ENCODE measurements at places on chromosomes 4 and X.

DNA sequence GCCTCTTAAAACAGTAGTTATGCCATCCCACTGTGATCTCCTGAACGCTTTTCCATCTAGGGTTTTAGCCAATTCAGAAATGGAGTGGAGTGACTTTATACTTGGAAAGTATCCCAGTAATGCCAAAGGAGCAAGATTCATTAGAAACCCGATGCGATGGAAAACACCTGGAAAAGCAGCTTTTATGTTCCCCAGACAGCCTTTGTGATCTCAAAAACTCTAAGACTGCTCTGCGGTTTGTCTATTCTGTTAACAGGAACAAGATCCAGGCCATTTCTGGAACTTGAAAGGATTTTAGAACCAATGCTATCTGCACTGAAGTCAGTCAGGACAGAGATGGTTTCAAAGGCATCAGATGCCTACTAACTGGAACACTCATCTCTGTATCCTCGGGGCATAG lies 145.1 kb downstream of the APBB2 start:
- no peak for DNase-seq

- DNase-seq, result no peak
Observed at GRCh38 chrX:53412446-53412845, 10.0 kb downstream of the SMC1A start.

- no peak for DNase-seq
Observed at GRCh38 chrX:13341491-13342101, 21.7 kb upstream of the ATXN3L start.

DNA sequence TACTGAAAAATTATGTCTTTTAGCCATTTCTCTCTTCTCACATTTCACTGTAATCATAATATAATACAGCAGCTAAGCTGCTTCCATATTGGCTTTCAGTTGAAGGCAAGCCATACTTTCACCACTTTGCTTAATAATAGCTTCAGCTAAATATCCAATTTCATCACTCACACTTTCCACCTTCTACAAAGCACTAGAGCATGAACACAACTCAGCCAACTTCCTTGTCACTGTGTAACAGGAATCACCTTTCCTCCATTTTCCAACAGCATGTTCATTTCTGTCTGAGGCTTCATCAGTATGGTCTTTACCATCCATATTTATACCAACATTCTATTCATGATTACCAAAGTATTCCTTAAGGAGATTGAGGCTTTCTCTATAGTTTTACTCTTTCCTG lies 219.8 kb upstream of the CTSO start:
- DNase-seq, result no peak

DNA sequence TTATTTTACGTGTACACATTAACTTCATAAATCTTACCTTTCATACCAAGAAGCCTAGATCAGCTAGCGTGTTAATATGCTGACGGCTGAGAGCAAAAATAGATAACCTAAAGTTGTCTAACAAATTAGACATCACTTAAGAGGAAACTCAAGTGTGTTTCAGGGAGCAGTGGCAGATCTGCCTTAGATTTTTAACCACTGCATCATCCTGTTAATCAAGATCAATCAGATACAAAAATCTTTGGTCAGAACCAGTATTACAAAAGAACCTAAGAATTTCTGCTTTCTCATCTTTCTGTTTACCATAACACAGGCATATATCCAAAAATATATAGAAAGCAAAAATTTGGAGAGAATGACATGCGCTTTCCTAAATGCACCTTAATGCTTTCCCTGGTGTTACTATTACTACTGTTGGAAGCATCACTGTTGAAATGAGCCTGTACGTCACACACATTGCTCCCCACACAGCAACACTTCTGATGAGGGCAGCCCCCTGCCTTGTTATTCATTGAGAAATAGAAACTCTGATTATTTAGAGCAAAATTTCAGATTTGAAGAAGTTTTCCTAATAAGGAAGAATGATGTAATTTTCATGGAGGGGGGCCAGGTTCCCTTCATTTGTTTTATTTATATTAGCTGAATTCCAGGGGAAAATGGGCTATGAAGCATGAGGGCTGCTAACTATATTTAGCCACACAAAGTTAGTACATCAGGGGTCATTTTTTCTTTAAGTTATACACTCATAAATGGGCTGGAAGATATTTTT lies 152.3 kb downstream of the CBR4 start:
- no peak for DNase-seq

- no peak for DNase-seq
Observed at GRCh38 chrX:65783746-65784145, 116.3 kb downstream of the MSN start.

GRCh38 chrX:21126661-21127060 lies 247.6 kb upstream of the CNKSR2 start:
- no peak for DNase-seq

DNA sequence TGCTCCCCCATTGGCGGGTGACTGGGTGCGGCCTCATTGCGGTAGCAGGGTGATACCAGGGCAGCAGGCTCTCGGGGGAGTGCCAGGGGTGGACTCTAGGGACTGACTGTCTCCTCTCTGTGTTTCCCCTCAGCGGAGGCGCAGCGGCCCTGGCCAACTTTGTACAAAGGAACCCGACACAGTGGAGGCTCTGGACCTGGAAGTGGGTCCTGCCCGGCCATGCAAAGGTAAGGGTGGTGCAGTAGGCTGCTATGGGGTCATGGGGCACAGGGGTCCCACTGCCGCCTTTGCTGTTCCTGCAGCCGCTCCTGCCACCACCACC lies 16.3 kb downstream of the SULT1B1 start:
- DNase-seq, result no peak

GRCh38 chr4:100391086-100391485 lies 126.7 kb downstream of the EMCN start:
- DNase-seq, result no peak

DNA sequence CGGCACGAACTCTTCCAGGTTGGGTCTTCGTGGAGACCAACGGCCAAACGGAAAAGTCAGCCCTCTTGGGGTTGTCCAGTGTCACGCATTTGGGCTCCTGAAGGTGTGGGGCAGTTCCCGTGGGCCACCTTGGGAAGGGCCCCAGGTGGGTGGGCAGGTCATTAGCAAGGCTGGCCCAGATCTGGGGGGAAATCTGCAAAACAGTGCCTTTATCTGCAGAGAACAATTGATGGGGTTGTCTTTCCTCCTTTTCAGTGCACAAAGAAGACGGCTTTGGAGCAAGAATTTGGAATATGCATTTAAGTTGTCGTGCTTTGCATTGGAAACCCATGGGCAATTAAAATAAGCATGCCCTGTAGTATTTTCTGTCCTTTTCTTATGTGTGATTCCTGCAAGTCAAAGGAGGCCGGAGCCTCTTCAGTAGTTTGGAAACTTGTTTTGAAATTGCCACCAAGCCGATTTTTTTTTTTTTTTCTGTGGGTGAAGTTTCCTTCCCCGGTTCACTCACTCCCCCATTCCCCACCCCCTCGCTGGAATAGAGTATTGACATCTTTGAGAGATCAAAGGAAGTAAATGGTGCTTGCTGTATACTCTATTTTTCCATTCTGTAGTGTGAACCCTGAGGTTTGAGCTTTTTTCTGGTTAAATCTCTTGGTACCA lies 9.8 kb downstream of the ZIC3 start:
- no peak for DNase-seq

- DNase-seq, result no peak
Observed at GRCh38 chr4:116058129-116058528, 944.7 kb upstream of the NDST4 start.

DNA sequence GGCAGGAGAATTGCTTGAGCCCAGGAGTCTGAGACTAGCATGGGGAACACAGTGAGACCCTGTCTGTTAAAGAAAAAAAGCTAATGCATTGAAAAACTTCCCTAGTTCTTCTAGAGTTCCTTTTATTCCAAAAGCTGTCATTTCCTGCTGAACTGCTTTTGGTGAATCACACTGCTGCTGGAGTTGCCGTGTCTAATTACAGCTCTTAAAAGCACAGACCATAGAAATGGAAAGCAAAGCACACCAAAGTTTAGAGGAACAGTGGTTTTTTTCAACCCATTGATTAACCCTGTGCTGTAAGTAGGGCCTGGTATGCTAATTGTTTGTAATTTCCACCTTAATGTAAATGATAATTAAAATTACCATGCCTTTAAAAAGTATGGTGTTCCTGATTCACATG lies 52.4 kb downstream of the SEPTIN11 start:
- no peak for DNase-seq

- no peak for DNase-seq
Observed at GRCh38 chr4:80255329-80256095, 11.0 kb upstream of the FGF5 start.

- no peak for DNase-seq
Observed at GRCh38 chr4:158913766-158914165, 144.9 kb downstream of the FNIP2 start.

DNA sequence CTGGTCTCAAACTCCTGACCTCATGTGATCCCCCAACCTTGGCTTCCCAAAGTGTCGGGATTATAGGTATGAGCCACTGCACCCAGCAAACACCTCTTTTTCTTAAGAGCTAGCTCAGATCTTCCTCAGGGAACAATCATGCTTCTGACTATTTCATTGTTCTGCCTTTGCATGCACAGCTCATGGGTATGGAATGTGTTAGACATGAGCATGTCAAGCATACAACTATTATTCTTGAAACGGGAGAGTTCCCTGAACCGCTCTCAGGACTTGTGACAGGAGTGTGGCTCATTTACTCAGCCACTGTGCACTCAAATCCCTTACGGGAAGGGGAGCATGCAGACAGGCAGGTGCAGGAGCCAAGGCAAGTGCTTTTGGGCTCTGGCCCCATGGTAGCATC lies 231.7 kb upstream of the TAPT1 start:
- DNase-seq, result no peak

DNA sequence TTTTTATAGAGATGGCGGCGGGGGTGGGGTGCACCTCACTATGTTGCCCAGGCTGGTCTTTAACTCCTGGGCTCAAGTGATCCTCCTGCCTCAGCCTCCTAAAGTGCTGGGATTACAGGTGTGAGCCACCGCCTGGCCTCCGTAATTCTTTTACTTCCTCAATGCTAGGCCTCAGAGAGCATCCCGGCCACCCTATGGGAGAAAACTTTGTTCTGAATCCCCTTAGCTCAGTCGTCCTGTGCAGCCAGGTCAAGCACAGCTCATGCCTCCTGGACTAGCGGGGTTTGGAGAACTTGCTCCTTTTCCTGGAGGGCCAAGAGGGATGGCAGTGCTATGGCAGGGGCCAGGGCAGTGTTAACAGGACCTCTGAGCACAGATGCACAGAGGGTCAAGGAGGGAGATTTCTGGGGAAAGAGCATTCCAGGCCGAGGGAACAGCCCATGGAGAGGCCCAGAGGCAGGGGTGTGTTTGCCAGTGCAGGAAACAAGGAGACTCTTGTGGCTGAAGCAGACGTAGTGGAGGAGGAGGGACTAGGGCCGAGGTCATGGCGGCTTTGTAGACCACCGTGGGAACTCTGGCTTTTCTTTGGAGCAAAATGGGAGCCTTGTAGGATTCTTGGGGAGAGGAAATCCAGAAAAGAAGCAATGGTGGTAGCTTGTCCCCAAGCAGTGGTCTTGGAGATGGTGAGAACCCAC lies 9.8 kb upstream of the TNIP2 start:
- DNase-seq, result no peak

DNA sequence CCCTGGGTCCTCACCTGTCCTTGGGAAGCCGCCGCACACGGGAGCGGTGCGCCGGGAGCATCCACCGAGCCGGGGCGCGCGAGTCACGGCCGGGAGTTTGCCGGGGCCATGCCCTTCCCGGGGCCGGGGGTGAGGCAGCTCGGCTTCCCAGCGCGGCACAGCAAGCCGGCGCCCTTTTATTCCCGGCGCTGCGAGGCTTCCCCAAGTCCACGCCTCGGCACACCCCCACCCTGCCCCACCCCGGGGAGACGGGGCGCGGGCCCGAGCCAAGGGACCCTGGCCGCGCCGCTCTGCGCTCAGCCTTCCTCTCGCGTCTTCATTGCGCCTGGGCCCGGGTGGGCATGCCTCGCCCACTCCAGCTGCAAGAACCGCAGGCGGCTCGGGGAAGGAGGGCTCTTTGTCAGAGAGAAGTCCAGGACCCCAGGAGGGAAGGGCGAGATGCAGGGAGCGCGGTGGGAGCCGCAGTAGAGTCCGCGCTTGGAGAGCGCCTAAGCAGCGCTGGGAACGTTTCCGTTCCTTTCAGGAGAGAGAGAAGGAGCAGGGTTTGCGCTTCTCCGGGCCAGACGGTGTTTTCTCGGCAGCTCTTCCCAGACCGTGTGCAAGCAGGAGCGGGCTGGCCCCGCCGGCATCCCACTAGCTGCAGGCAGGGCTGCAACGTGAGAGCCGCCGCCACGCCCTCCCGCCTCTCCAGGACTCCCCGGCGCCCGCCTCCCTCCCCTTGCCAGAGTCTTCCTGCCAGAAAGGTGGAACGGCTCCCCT lies at the start of gene MXRA5:
Gene MXRA5, minus strand, starts transcription at position 152 of the 759 bp plus-strand sequence. CDS start 2,819 bp downstream, outside the sequence.
- DNase-seq, result no peak

GRCh38 chrX:11462136-11462535 lies 168.9 kb downstream of the AMELX start:
- no peak for DNase-seq

GRCh38 chrX:12349201-12349600 lies 210.9 kb downstream of the FRMPD4 start:
- no peak for DNase-seq

DNA sequence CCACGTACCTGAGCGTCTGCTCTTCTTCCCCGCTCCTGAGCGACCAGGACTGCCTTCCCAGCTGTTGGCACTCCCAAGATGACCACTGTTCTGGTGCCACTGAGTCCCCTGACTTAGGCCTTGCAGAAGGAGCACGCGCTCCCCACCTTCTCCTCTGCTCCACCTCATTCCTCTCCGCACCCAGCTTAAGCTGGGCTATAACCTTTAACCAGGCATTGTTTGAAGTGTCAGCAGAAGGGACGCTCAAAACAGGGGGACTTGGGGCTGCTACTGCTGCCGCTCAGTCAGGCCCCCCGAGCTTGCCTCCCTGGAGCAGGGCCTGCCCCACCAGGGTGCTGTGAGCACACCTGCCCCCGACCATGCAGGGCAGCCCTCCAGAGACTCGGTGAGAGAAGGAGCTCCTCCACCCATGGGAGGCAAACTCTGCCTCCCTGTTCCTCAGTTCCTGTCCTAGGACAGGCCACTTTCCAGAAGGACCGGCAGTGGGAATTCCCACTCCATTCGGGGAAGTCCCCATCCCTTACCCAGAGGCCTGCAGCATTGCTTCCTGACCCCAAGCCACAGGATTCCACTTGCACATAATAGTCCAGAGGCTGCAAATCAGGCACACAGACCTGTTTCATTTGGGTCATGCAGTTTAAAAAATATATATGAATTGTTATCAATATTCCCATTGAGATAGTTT lies 99.7 kb upstream of the ENPP6 start:
- no peak for DNase-seq

DNA sequence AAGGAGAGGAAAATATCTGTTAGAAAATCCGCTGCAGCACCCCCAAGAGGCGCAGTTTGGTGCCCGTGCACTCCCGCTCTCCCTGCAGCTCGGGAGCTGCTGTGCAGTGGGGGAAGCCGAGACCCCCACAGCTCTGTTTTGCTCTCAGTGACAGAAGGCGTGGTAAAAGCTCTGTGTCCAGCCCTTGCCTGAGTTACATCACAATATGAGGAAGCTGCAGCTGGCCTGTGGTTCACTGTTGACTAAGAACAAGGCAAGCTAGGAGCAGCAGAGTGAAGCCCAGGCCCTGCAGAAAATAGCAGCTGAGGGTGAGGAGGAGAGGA lies 88.5 kb upstream of the ADRA2C start:
- DNase-seq, result no peak

GRCh38 chr4:115287426-115287825 lies 174.0 kb upstream of the NDST4 start:
- DNase-seq, result no peak

- no peak for DNase-seq
Observed at GRCh38 chr4:121344098-121344497, 36.7 kb downstream of the QRFPR start.

- DNase-seq, result no peak
Observed at GRCh38 chr4:15054541-15054940, 52.3 kb downstream of the CPEB2 start.

All from naive thymus-derived CD8-positive, alpha-beta T cell (primary cell).